Activated T-cell treated with anti-CD3 and anti-CD28 coated beads, Interleukin-2, amount 50 U/mL, for 72 hours (primary cell): ENCODE measurements at places on chromosomes 12 and 14. TPM values are rescaled to one million over a fixed set of nuclear protein-coding genes. Genes with fewer than 3 reads are reported as not detected.

DNA sequence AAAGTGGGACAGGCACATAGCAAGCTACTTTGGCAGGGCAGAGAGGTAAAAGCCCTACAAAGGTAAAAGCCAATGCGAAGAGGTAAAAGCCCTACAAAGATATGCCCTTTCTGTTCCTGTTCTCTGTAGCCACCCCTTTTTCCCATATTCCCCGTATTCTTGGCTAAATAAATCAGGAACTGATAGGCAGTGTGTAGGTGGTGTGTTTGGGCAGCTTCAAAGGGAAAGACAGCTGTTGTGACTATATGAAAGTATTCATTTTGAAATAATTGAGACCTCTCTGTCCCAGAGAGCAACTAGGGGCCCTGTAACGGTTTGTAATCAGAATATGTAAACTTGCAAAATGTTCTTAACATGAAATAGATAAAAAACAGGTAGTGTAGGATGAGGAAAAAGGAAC, 11.3 kb upstream of the SLC41A2 start:
- no peak for DNase-seq

DNA sequence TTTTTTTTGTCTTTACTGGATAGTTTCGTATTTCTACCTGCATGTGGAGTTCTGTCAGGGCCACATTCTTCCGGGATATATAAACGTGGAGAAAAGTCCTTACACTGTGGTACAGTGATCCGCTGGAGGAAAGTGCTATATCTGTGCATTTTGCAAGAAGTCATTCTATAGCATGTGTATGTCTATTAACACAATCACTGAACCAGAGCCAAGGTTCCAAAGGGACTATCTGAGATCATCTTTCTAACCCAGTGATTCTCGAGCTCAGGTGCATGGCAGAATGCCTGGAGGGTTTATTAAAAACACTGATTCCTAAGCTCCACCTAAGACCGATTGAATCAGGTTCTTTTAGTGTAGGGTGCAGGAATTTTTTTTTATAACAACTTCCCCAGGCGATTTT, 354.0 kb downstream of the NRXN3 start:
- DNase-seq, result no peak

DNA sequence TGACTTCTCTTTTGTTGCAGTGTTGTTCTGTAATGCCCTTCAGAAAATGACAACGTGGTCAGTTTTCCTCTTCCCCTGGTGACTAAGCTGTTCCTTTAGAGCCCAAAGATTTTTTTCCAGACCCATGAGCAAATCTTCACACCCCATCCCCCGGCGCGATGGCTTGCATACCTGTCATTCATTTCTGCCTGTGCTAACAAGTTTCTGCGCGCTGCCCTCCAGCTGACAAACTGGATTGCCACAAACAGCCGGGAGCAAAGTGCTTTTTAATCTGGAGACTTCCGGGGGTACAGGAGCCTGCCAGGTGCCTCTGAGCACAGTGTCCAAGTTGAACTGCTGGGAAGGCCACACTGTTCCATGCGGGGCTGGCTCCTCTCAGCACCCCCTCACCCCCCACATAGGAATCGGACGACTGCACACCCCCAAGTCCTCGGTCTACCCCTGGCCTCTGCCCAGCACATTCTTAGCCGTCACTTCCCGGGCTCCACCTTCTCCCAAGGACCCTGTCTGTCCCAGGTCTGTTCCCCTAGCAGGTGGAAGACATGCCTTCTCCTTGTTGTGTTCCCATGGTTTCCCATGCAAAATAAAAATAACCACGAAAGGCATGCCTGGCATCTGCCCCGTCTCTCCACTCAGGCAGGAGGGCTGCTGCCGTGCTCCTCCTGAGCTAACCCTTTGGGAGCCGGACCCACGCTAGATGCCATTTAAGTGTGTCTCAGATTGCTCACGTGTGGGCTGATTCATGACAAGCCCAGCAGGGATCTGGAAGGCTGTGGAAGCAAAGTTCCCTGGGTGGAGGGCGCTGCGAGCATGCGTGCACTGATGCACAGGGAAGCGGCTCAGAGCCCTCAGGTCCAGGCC, 14.1 kb downstream of the RILPL1 start:
- DNase-seq, result no peak

GRCh38 chr12:13702381-13702780, 279.0 kb downstream of the GRIN2B start:
- DNase-seq, result no peak

DNA sequence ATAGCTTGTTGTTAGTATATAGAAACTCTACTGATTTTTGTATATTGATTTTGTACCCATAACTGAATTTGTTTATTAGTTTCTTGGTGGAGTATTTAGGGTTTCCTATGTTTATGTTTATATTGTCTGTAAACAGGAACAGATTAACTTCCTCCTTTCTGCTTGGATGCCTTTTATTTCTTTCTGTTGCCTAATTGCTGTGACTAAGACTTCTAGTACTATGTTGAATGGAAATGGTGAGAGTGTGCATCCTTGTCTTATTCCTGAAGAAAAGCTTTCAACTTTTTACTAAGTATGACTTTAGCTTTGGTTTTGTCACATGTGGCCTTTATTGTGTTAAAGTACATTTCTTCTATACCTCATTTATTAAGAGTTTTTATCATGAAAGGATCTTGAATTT, 20.9 kb downstream of the FBXW8 start:
- no peak for DNase-seq

GRCh38 chr12:4280351-4281163, 7.0 kb downstream of the CCND2 start:
- DNase-seq, result no peak

DNA sequence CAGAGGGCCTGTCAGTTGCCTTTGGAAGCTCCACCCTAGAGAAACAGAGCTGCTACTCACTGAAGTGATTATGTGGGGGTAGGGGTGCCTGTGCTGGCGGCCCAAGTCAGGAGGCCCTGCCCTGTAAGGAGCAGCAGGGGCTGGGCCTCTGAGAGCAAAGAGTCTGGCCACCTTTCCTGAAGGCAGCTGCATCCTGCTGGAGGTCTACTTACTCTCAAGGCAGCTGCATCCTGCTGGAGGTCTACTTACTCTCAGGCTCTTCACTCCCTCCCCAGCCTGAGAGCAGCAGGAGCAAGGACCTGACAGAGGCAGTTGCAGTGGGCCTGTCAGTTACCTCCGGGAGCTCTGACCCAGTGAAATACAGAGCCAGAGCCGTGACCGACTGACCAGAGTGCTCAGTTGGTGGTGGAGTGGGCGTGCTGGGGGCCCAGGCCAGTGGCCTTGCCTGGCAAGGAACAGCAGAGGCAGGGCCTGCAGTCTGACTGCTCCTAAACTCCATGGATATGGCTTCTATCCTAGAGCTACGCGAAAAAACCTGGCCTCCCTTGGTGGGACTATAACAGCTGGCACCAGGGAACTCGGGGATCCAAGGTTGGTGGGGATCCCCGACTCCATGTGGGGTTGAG, 32.3 kb downstream of the RAD51B start:
- no peak for DNase-seq

DNA sequence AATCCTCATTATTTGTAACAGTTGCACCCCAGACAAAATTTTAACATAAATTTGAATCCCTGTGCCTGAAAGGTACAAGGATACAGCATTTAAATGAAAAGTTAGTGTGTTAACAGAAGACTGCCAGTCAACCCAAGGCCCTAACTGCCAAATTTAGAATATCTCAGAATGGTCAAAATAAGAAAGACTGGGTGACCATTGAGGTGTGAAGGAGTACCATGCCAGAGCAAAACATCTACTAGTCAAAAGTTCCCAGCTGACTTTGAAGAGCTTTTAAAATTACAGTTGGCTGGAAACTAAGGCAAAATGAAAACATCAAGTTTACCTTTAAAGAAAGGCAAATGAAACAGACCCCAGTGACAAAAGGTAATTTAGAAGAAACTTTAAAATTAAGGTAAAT, 18.4 kb downstream of the SAV1 start:
- DNase-seq, result no peak

RNASE7 gene
- total RNA-seq, result not detected

CCDC196 gene
- not detected for total RNA-seq

SYNDIG1L gene
- not detected for total RNA-seq

SLC38A4 gene
- total RNA-seq, result not detected

PLXNC1 gene
- 14.1 TPM for total RNA-seq

CAMKK2 gene
- 22.2 TPM for total RNA-seq

DHH gene
- 0.41 TPM for total RNA-seq
